Hypothalamus (tissue), 51 donors: ENCODE measurements at places on chromosomes 5 and 9.
A peak's percentile ranks its signal among the peaks of the same experiment; 100 is the strongest.

GRCh38 chr9:132478353-132479050, 68.5 kb downstream of the CFAP77 start:
- DNase-seq, result no peak

DNA sequence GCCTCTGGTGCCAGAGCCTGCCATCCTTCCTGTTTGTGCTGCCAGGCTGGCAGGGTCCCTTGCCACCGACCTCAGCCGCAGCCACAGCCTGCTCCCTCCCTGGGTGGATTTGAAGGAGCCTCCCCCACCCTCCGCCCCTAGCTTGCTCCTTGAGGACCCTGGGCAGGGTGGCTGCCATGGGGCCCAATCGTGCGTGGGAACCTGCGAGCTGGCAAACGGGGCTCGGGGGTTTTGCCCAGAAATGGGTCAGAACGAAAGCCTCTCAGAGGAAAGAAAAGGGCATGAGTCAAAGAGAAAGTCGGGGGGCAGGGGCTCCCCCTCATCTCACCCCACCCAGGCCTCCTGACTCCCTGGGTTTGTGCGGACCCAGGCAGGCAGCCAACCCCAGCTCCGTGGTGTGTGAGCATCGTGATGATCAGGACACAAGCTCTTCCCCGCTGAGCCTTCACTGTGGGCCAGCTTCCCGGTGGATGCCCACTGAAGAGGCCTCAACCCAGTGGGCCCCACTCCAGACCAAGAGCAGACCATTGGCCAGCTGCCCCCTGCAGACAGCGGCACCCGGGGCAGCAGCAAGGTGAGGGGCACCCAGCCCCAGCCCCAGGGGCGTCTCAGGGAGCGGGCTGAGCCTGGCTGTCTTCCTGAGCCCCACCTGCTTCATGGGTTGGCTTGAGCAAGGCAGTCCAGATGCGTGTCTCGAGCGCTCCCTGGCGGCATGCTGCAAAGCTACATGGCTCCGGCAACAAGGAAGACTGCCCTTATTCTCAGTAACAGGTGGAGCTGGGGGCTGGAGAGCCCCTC, 3.0 kb upstream of the FUT7 start:
- peak; percentile 75 for DNase-seq

- DNase-seq, result no peak
Observed at GRCh38 chr9:20760246-20760891, 76.3 kb downstream of the FOCAD start.

GRCh38 chr5:1006656-1007071, 1.9 kb upstream of the NKD2 start:
- no peak for DNase-seq

GRCh38 chr5:42840269-42840668, 28.6 kb upstream of the SELENOP start:
- no peak for DNase-seq

DNA sequence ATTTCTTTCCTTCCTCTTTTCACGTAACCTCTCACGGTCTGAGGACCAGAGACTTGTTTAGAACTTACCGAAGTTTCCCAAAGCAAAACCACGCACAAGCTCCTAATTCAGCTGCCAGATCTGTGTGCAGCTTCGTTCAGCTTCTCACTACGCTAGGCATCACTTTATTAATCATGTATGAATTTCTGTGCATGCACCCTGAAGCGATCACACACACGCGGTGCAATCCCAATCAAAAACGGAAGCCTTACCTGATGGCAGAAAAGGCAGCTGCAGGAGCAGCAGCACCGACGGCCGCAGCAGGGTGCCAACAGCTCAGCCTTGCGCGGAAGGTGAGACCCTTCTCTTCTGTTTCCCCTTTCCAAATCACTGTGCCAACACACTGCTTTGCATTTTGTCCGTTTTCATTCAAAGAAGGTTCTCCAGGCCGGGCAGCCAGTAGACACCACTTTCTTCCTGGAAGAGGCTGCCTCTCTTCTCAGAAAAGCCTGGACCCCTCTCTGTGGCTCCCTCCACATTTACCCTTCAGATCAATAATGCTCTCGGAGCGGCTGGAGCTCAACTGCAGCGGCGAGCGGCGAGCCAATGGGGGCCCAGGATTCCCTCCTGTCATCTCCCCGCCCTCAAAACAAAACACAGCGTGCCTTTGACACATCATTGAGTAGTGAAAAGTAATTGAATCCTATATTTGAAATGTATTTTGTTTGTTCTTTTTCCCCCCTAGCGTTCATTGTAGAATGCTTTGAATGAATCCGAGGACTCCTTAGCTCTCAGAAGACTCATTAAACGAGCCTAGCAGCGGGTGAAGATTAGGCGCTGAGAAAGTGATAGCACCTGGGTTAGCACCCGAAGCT, at the start of gene CDH12:
CDH12 (minus strand) TSS at position 538 of the 854 bp plus-strand sequence.
- DNase-seq, result no peak

DNA sequence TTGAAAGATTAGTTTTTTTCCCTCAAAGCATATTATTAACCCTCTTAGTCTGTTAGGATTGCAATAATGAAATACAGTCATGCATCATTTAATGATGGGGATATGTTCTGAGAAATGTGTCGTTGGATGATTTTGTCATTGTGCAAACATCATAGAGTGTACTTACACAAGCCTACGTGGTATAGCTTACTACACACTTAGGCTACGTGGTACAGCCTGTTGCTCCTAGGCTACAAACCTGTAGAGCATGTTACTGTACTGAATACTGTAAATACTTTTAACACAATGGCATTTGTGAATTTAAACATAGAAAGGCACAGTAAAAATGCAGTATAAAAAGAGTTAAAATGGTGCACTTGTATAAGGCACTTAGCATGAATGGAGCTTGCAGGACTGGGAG, 132.7 kb downstream of the PDE8B start:
- no peak for DNase-seq

GRCh38 chr5:118687661-118688621, 300.4 kb downstream of the DTWD2 start:
- DNase-seq, result no peak

GRCh38 chr5:95900383-95900958, 61.2 kb downstream of the ELL2 start:
- no peak for DNase-seq

DNA sequence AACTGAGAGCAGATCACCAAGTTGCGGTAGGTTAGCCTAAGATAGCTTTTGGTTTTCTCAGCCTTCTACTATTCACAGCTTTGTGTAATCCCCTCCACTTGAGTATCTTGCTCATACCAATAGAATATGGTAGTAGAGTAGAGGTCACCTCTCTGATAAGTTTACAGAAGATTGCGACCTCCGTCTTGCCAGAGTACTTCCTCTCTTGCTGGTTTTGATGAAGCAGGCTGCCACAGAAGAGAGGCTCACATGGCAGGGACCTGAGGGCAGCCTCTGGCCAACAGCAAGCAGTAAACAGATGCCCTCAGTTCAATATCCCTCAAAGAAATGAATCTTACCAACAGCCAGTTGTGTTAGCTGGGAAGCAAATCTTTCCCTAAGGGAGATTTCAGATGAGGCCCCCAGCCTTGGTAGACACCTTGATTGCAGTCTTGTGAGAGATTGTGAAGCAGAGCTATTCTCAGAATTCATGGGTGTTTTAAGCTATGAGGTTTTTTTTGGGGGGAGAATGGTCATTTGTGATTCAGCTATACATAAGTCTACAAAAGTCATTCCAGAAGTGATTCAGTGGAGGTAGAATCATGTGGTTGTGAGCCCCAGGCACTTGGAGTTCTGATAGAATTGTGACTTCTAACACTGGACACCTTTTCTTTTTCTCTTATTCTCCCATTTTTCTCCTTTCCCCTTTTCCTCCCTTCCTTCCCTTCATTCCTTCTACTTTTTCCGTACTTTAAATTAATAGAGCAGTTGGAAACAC, 22.7 kb upstream of the CDKN2B start:
- no peak for DNase-seq

GRCh38 chr5:12661617-12662370, 757.5 kb upstream of the CTNND2 start:
- DNase-seq, result no peak

DNA sequence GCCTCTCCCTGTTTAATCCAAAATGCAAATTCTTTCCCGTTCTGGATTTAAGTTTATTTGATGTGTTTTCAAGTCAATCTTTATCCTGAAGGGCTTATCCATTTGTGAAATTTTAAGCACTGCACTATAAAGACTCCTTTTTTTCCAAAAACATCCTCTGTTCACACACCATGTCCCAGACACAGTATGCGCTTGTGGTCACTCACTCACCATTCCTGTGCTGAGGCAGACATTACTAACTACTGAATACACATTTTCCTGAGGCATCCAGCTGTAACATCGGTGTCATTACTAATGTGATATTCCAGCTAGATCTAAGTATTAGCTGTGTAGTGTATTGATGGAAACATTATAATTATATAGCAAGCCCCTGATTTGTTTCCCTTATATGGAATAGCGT, 298.4 kb downstream of the KCTD16 start:
- DNase-seq, result no peak

- no peak for DNase-seq
Observed at GRCh38 chr5:13317654-13318053, 626.8 kb downstream of the DNAH5 start.

DNA sequence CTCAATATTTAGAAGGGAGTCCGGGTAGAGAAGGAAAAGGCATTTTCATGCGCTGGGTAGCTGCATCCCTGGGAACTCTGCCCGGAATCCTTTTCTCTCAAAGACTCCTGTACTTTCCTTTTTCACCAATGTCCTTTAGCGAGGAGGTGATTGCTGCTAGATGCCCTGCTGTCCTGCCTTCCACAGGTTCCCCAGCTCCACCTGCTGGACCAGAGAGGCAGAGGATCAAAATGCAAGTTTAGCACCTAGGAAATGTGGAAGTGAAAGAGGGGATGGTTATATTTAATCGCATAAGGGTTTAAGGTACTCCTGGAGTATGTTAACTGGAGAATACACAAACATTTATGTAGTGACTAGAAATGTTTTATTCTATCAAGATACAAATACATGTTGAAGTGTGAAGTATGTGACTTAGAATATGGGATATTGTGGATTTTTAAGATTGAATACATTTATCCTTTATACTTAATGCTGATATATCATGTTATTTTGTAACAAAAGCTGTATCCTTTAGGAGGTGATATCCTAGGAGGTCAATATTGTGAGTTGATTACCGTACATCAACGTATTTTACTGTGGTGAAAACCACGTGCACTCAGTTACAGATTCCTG, 145.7 kb downstream of the ARHGAP26 start:
- no peak for DNase-seq
